ENCODE measurements at places on chromosomes 3 and 15.

DNA sequence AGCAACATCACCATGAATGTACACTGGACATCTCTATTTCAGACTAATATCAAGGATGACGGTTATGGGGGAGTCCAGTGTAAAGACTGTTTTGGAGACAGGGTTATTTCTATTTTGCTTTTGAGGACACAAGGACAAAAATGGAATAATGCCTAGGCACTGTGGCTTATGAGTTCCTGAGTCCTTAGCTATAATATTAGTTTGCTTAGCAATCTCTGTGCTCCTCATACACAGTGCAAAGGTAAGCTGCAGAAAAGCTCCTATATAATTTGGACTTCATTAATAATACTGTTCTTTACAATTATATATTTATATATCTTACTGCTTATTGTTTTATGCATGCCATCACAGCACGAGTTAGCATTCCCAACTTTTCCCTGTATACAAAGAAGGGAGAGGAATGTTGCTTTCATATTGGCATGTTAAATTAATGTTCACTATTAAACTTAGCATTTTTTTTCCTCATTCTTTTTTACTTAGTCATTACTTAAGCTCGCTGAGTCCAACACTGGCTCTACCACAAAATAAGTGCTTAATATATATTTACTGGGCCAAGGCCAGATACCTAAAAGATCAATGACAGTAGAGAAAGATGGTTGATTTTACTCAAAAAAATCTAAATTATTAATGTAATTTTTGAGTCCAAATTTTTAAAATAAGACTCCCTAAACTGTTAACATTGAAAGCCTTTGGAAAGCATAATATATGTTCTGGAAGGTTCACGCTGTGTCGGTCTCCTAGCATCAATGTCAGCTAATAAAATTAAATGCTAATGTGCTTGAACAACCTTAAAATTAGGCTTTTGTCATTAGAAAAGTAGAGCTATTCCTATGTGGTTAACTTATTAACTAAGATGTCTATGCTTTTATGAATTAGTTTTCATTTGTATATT is 13.8 kb downstream of the THBS1 start:
- DNase-seq: peak; percentile 60

DNA sequence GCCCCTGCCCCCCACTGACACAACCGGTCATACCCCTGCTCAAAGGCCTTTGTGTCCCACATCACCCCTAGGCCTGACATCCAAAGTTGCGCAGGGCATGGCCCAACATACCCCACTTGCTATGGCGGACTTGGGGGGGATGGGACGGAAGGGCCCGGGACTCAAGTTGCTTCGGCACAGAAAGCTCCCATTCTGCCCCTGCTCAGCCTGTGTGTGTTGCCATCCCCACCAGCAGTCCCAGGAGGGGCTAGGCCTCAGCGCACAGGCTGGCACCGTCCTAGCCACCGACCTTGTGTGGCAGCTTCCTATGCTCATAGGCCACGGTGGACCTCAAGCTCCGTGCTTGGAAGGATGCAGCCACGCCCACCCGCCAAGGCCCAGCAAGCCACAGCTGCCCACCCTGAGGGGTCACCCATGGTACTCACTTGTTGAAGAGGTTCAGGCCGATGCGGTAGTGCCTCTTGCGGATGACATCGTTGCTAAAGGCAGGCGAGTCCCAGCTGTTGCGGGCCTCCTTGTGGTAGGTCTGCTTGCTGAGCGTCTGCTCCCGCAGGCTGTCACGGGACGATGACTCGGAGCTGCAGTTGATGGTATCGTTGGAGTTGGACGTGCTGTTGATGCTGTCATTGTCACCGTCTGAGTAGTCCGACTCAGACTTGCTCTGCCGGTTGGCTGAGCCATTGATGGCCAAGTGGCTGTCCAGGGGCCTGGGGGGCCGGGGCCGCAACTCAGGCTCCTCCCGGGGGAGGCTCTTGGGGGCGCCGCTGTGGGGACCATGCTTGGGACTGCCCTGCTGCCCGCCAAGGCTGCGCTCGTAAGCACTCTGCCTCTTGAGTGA is 93.9 kb upstream of the RPL32 start:
- DNase-seq: no peak

- DNase-seq: no peak
Observed at GRCh38 chr15:66130496-66131034, 123.0 kb downstream of the MEGF11 start.

GRCh38 chr15:88127432-88127790 is 129.1 kb downstream of the NTRK3 start:
- DNase-seq: no peak

GRCh38 chr15:56036546-56037067 is 43.2 kb upstream of the NEDD4 start:
- no peak for DNase-seq

GRCh38 chr15:41565702-41566101 is 6.7 kb downstream of the TYRO3 start:
- DNase-seq: no peak

GRCh38 chr3:155785662-155786295 is 20.3 kb downstream of the C3orf33 start:
- DNase-seq: peak; percentile 8

GRCh38 chr3:69767571-69767970 is 28.3 kb downstream of the MITF start:
- peak; percentile 66 for DNase-seq

GRCh38 chr3:113002679-113003078 is 11.9 kb downstream of the GTPBP8 start:
- DNase-seq: peak; percentile 46

GRCh38 chr3:125622381-125622791 is 27.1 kb upstream of the OSBPL11 start:
- no peak for DNase-seq

DNA sequence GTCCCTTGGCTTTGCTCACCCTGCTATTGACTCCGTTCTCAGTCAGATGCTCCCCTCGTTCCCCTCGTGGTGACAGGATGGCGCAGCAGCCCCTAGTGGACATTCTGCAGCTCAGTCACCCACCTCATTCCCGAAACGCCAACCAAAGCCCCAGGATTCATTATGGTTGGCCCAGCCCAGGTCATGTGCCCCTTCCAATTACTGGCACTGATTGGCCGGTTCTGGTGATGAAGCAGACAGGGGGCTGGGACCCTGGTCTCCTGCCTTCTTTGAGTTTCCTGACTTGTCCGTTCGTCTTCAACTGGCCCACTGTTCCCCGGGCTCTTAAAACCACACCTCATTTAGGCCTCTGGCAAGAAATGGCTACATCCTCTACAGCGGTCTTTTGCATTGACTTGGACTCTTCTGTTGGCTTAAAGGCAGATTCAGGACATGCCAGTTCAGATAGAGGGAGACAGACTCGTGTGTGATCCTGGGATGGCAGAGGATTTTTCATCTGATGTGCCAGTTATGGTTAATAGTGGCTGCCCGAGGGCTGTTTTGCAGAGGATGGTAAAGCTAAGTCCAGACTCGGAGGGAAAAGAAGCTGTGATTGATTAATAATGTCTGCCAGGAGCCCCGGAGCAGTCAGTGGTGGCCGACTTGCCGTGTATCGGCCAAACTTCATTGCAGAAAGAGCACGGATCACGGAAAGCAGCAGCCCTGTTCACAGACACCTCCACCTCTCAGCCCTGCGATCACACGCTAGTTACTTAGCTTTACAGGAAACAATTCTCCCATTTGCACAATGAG is 37.8 kb downstream of the LSM3 start:
- peak; percentile 70 for DNase-seq

DNA sequence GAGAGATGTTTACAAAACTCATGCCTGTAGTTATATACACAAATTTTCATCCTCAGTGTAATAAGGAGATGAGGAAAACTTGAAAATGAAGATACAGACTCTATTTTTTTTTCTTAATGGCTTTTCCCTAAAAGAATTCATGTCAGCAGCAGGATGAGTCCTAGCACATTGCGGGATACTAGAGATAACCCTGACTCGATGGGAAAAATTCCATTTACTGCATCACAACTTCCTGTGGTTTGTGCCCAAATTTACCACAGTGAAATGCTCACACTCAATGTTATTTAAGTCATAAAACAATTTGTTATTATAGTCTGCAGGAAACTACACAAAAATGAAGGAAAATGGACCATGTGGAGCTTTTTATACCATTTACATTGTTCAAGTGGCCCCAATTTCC is 581.9 kb upstream of the ZNF717 start:
- DNase-seq: peak; percentile 25

GRCh38 chr3:39138804-39139415 is 14.5 kb downstream of the CSRNP1 start:
- DNase-seq: no peak

DNA sequence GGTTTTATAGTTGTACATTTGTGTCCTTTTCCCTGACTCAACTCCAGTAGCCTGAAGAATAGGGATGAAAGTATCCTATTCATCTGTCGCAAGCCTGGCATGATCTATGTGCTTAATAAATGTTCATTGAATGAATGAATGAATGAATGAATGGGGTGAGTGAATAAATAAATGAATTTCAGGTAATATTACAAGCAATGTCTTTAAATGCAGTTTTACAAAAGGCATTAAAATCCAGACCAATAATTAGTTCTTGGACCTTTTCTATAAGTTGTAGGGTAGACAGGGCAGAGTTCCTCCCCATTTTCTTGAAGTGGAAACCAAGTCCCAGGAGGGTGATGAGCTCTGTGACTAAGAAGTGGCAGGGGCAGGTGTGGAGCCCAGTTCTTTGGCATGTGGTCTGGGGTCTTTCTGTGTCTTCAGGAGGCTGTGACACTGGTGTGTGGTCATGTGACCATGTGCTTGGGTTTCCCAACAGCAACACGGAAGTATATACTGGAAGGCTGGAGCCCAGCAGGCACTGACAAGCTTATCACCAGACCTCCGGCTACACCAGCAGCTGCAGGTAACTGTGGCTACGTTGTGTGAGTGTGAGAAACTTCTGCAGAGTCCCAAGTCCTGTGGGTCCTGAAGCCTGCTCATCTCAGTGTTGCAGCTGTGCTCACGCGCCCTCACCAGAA is 18.3 kb downstream of the XYLB start:
- no peak for DNase-seq

- no peak for DNase-seq
Observed at GRCh38 chr3:39935261-39935660, 125.9 kb downstream of the MYRIP start.

- no peak for DNase-seq
Observed at GRCh38 chr3:159858650-159859049, 130.0 kb upstream of the IL12A start.

DNA sequence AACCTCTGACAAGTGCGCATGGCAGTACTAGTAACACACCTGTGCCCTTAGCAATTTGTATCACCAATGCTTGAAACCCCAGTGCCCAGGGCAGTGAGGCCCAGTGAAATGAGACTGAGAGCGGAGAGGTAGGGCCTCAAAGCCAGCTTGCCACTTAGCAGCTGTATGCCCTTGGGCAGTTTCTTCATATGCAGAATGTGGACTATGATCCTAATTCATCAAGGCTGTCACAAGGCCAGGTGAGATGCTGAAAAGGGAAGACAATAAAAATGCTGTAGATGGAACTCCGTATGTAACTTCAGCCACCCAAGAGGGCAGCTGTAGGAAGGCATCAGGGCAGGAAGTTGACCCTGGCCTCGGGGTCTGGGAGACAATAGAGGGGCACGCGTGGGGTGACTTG is 74.4 kb downstream of the KY start:
- DNase-seq: no peak

DNA sequence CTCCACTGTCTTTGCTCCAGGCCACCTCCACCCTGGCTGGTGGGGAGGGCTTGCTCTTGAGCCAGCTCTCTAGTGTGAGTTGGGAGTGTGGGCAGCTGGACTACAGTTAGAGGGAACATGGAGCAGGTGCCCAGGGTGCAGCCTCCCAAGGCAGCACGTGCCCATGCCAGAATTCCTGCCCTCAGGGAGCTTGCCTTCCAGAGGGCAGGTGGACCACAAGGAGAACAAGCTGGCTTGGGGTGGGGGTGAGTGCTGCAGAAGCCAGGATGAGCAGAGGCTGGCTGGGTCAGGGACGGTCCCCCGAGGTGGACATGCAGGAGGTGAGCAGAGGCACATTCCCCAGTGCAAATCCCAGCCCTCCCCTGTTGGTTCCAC is 89.5 kb downstream of the VGLL4 start:
- no peak for DNase-seq

GRCh38 chr3:185332026-185332735 is 30.8 kb upstream of the MAP3K13 start:
- peak; percentile 95 for DNase-seq

Measured in kidney tubule cell (primary cell).